ENCODE measurements at places on chromosomes 12 and 14. TPM values are rescaled to one million over a fixed set of nuclear protein-coding genes. Genes with fewer than 3 reads are reported as not detected.

The CNTN1 gene
- 0.66 TPM for total RNA-seq

DNA sequence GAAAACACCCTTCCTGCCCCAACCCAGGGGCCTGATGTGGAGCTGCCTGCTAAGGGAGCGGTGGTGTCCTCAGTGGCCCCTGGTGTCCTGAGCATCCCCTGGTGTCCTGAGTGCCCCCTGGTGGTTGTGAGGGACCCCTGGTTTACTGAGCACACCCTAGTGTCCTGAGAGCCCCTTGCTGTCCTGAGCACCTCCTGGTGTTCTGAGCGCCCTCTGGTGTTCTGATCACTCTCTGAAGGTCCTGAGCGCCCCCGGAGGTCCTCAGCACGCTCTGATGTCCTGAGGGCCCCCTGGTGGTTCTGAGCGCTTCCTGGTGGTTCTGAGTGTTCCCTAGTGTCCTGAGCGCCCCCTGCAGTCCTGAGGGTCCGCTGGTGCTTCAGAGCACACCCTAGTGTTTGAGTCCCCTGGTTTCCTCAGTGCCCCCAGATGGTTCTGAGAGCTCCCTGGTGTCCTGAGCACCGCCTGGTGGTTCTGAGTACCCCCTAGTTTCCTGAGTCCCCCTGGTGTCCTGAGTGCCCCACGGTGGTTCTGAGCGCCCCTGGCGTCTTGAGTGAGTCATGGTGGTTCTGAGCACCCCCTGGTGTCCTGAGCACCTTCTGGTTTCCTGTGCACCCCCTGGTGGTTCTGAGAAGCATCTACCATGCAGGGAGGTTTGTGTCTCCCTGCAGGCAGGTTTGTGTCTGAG, 1004.2 kb downstream of the TMEM121 start:
- no peaks in the 10 kb centered on the region for H3K36me3 ChIP-seq
- no peak for DNase-seq
- H3K27me3 ChIP-seq = no peaks in the 10 kb centered on the region
- no peak overlapping the region for H3K4me3 ChIP-seq
- no peaks in the 10 kb centered on the region for H3K4me1 ChIP-seq

The TSFM gene
- total RNA-seq = 43.0 TPM

The LRRC10 gene
- 49.4 TPM for total RNA-seq

DNA sequence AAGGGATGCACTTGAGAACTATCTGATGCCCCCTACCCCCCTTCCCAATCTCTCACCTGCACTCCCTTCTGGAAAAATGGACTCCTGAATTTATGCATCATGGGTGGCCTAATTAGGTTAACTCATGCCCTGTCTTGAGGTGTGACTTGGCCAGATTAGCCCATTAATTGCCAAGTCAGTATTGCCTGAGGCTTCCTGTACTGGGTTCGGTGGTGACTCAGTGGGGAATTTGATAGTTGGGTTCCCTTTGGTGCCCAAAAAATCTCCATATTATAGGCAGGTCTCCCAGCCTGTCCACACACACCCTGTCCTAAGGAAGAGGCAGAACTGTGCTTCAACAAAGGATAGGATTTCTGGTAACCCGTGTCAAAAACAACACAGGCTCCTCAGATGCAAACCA, 146.1 kb downstream of the CHST11 start:
- peaks cover 6% of the 10 kb centered on the region for H3K4me1 ChIP-seq
- H3K4me3 ChIP-seq = no peak overlapping the region
- no peak for DNase-seq
- H3K27ac ChIP-seq = no peak overlapping the region
- no peaks in the 10 kb centered on the region for H3K36me3 ChIP-seq
- no peaks in the 10 kb centered on the region for H3K27me3 ChIP-seq

The CPNE6 gene
- total RNA-seq = not detected

The MSI1 gene
- 5.8 TPM for total RNA-seq

The HEATR5A gene
- total RNA-seq = 48.3 TPM

DNA sequence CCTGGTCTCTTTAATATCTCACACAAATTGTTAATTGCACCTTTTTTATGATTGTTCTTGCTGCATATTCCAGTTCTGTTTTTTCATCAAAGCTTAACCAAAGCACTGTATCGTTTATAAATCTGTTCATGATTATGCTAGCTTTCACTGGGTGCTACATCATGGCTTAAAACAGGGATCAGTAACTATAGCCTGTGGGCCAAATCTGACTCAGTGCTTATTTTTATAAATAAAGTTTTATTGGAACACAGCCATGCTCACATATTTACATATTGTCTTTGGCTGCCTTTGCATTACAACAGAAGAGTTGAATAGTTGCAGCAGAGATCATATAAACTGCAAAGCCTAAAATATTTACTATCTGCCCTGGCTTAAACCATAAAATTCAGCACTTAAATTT, 183.4 kb upstream of the NRXN3 start:
- H3K4me3 ChIP-seq = no peak overlapping the region
- no peaks in the 10 kb centered on the region for H3K36me3 ChIP-seq
- H3K27me3 ChIP-seq = peaks cover 4% of the 10 kb centered on the region
- no peaks in the 10 kb centered on the region for H3K4me1 ChIP-seq

The NID2 gene
- total RNA-seq = 58.2 TPM

DNA sequence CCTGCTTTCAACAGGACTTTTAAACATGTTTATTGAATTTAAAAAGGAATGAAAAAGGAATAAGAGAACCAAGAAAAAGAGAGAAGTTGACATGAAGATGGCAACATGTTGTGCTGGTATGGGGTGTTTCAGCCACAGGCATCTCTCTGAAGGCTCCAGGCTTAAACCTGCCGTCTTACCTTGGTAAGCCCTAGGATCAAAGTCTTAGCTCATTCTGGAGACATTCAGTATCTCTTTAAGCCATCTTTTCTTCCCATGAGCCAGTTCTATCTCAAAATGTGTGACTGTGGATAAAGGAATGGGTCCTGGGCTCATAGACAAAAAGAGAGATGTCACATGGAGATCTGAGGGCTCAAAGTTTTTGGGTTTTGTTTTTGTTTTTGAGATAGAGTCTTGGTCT, 1.6 kb upstream of the TFCP2 start:
- H3K27me3 ChIP-seq = no peaks in the 10 kb centered on the region
- no peaks in the 10 kb centered on the region for H3K36me3 ChIP-seq
- peaks cover 33% of the 10 kb centered on the region for H3K4me1 ChIP-seq

The SRSF5 gene
- 148 TPM for total RNA-seq

DNA sequence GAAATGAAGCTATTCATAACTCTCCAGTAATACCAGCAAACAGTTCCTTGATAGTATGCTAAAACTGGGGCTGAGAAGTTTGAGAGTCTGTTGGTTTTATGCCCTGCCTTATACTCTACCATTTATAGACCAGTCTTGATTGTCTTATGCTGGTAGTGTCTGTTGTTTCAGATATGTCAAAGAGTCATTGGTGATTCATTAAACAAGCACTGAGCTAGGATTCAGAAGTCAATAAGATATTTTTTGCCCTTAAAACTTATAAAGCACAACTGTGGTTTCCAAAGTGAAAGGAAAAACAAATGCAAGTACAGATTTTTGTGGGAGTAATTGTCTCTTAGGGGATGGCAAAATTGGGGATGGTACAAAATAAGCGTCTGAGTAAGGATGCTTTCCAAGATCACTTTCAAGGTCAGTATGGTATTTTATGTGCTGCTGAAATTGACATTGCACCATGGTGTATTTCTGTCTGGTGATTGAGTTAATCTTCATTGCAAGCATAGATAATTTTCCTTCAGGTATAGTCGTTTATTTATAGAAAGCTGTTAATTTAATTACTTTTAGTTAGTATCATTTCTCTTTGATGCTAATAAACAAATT, 289.5 kb upstream of the E2F7 start:
- H3K4me1 ChIP-seq = peaks cover 9% of the 10 kb centered on the region
- H3K4me3 ChIP-seq = no peak overlapping the region
- no peak overlapping the region for H3K27ac ChIP-seq
- no peak for DNase-seq
- no peaks in the 10 kb centered on the region for H3K27me3 ChIP-seq

Measured in heart left ventricle (tissue), 16 donors.